Caco-2 (cell line): ENCODE measurements at places on chromosomes 4 and X. TPM values are rescaled to one million over a fixed set of nuclear protein-coding genes. Genes with fewer than 3 reads are reported as not detected.
A peak's percentile ranks its signal among the peaks of the same experiment; 100 is the strongest.

DNA sequence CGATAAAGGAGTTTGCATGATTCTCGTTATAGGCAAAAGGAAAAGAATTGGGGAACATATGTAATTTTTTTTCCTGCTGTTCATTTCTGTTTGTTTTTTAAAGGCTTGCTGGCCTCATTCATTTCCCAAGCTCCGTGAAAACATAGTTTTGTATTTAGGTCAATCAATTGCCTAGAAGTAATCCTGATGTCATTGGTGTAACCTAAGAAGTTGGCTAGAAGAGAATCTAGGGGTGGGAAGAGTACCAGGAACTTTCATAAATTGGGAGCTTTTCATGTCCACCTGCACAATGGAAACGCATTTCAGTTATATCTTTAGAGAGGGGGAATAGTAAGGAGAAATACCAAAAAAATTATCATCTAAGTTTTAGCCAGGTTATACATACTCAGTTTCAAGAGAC lies 3.8 kb downstream of the RAPGEF2 start:
- peak overlapping the region; percentile 33 for H3K27ac ChIP-seq
- H3K4me3 ChIP-seq: no peak overlapping the region
- no peaks in the 10 kb centered on the region for H3K27me3 ChIP-seq
- no peaks in the 10 kb centered on the region for H3K36me3 ChIP-seq
- peaks cover 16% of the 10 kb centered on the region for H3K4me1 ChIP-seq

DNA sequence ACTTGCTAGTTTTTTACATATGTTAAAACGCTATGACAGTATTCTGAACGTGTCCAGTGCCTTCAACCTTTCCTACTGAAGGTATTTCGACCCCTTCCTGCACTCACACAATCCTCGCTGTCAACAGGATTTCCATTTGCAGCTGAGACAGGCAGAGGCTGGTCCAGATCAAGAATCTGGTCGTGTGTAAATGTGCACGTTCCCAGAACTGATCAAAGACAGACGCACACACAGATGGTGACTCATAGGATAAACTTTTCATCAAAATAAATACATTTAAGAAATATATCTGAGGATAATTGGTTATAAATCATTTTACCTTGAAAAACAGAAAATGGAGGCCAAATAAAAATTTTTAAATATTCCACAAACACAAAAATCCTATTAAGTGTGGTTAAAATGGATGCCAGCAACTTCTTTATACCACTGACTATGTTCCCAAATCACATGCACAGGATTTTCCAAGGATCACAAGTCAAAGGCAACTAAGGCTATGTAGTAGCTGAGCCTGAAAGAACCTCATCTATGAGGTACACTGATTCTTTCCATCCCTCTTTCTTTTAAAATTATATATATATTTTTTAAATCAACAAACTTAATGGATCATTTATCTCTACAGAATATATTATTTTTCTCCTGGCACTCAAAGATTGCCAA lies 85.9 kb downstream of the RNF150 start:
- no peaks in the 10 kb centered on the region for H3K36me3 ChIP-seq
- no peak for DNase-seq
- no peak overlapping the region for H3K27ac ChIP-seq
- H3K4me1 ChIP-seq: no peaks in the 10 kb centered on the region
- no peak overlapping the region for H3K4me3 ChIP-seq

- H3K27me3 ChIP-seq: no peaks in the 10 kb centered on the region
- no peak overlapping the region for H3K4me3 ChIP-seq
- no peak for DNase-seq
- no peaks in the 10 kb centered on the region for H3K4me1 ChIP-seq
- no peaks in the 10 kb centered on the region for H3K36me3 ChIP-seq
These were observed 110.4 kb upstream of the MAP9 start for GRCh38 chr4:155487210-155487609.

- H3K36me3 ChIP-seq: no peaks in the 10 kb centered on the region
- H3K4me3 ChIP-seq: no peak overlapping the region
- H3K27ac ChIP-seq: no peak overlapping the region
- H3K27me3 ChIP-seq: no peaks in the 10 kb centered on the region
- DNase-seq: no peak
These were observed 571.5 kb upstream of the AMOT start for GRCh38 chrX:113412106-113412505.

GRCh38 chrX:25198891-25199290 lies 183.1 kb upstream of the ARX start:
- H3K4me3 ChIP-seq: no peak overlapping the region
- no peaks in the 10 kb centered on the region for H3K4me1 ChIP-seq
- H3K27me3 ChIP-seq: no peaks in the 10 kb centered on the region
- DNase-seq: no peak
- no peaks in the 10 kb centered on the region for H3K36me3 ChIP-seq

DNA sequence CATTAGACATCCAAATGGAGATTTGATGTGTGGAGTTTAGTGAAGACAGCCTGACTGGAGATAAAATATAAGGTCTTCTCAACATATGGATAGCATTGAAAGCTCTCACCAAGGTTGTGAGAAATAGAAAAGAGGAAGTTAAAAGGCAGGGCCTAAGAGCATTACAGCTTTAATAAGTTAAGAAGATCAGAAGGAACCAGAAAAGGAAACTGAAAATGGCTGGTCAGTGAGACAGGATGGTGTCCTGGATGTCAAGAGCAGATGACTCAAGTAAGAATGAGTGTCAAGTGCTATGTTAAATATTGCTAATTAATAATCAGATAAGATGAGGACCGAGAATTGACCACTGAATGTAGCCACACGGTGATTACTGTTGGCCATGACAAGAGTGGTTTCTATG lies 642.9 kb downstream of the STPG2 start:
- no peak overlapping the region for H3K27ac ChIP-seq
- peaks cover 4% of the 10 kb centered on the region; the same call in 1 of the 2 replicates for H3K4me1 ChIP-seq
- no peaks in the 10 kb centered on the region for H3K27me3 ChIP-seq
- no peaks in the 10 kb centered on the region for H3K36me3 ChIP-seq
- H3K4me3 ChIP-seq: no peak overlapping the region
- DNase-seq: no peak

DNA sequence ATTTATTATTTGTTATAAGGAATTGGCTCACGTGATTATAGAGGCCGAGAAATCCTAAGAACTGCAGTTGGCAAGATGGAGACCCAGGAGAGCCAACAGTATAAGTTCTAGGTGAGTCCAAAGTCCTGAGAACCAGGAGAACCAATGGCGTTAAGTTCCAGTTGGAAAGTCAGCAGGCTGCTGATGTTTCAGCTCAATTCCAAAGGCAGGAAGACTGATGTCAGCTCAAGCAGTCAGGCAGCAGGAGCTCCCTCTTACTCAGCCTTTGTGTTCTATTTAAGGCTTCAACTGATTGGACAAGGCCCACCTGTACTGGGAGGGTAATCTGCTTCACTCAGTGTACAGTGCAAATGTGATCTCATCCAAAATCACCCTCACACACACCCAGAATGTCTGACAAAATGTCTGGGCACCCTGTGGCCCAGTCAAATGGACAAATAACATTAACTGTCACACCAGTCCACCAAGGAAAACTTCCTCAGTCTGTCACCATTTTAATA lies 30.8 kb upstream of the TBL1X start:
- H3K36me3 ChIP-seq: no peaks in the 10 kb centered on the region
- H3K4me1 ChIP-seq: no peaks in the 10 kb centered on the region
- no peak for DNase-seq

TKTL1 gene
- 0.26 TPM in 1 of 2 replicates, not detected in the other for total RNA-seq

- no peaks in the 10 kb centered on the region for H3K4me1 ChIP-seq
- H3K27ac ChIP-seq: no peak overlapping the region
- no peaks in the 10 kb centered on the region for H3K27me3 ChIP-seq
- H3K36me3 ChIP-seq: no peaks in the 10 kb centered on the region
These were observed 3.1 kb upstream of the ZCCHC13 start for GRCh38 chrX:74300869-74301268.

DNA sequence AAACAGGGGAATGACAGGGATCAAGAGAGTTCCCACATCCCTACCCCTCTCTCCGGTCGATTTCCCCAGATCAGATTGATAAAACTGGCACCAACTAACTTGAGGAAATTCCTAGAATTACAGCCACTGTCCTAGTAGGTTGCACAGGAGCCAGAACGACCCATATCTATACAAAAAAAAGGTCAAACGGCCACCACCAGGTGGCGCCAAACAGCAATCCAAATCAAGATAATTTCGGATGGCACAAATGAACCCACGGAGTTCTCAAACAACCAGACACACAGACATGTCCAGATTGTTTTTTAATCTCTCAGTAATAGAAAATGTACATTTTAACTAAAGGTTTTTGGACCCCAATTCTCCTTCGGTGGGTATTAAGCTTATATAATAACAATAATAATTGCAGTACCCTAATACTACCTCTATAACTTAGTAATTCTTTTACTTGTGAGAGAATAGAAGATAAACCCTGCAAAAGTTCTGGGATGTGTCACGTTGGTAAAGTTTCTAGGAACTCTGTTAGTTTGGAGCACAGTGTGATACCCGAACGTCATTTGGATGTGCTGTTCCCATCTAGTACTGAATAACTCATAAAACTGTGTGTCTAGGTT lies 212.6 kb downstream of the SPOCK3 start:
- no peaks in the 10 kb centered on the region for H3K36me3 ChIP-seq
- H3K4me1 ChIP-seq: peaks cover 26% of the 10 kb centered on the region
- no peak overlapping the region for H3K4me3 ChIP-seq
- H3K27me3 ChIP-seq: no peaks in the 10 kb centered on the region
- peak; percentile 66 for DNase-seq
- H3K27ac ChIP-seq: no peak overlapping the region

GRCh38 chr4:150973626-150974251 lies 41.3 kb downstream of the LRBA start:
- no peaks in the 10 kb centered on the region for H3K27me3 ChIP-seq
- DNase-seq: no peak
- H3K27ac ChIP-seq: no peak overlapping the region
- H3K4me1 ChIP-seq: 0 out of 2 replicates have a peak, but pooled peaks cover 13% of the 10 kb centered on the region
